Right atrium auricular region (tissue), 2 donors: ENCODE measurements at places on chromosomes 3 and 15. TPM values are rescaled to one million over a fixed set of nuclear protein-coding genes. Genes with fewer than 3 reads are reported as not detected.

DNA sequence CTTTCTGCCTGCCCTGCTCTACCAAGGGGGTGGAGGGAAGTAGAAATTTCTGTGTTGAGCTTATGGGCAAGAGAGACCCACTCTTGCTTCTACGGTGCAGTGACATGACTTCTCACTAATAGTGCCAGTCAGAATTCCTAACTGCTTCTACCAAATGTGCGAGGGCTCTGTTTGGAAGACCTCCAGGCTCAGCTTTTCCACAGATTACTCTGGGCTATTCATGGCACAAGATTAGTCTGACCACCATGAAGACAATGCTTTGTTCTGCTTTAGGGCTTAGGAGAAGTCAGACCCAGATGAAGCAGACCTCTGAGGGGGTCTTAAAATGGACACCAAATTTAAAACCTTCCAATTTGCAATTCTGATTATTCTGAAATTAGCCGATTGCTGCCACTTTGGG, 195.9 kb upstream of the TBC1D5 start:
- no peak overlapping the region for H3K4me3 ChIP-seq
- H3K36me3 ChIP-seq: no peaks in the 10 kb centered on the region
- H3K27me3 ChIP-seq: no peaks in the 10 kb centered on the region
- H3K27ac ChIP-seq: no peak overlapping the region
- no peak for DNase-seq

The EIF5A2 gene
- total RNA-seq: 5.0 TPM

DNA sequence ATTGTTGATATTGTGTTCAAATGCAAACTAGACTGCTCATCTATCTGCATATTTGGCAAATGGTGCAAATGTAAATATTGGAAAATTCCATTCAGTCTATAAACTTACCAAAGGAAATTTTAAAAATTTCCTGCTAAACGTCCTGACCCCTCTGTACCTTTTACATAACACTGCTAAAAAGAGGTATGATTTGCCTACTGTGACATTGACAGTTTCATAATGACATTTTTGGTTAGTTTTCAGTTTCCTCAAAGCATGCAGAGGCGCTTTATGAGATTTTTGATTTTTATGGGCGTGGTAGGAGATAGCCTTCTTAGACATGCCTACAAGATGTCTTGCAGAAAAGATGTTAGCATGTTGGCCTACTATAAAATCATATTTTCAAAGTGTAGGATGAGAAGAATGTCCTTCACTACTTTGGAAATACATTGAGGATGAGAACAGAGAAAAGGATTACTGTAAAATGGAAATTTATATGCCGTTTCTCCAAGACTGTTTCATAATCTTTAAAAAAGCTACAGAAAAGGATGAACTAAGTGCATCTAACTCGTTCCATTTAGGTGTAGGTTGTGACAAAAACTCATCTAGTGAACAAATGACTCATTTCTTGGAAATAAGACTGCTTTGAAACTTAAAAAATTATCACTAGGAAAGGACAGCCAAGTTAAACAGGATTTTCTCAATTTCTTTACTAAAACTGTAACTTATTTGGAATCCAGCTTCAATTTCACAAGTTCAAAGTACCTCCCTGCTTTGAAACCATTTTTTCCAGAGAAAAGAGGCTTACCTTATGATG, 14.5 kb upstream of the ISLR start:
- no peaks in the 10 kb centered on the region for H3K36me3 ChIP-seq
- DNase-seq: no peak
- no peak overlapping the region for H3K4me3 ChIP-seq
- peak overlapping the region; percentile 61 for H3K27ac ChIP-seq
- H3K27me3 ChIP-seq: no peaks in the 10 kb centered on the region
- no peaks in the 10 kb centered on the region for H3K4me1 ChIP-seq

GRCh38 chr15:100220058-100220768, 121.6 kb downstream of the ADAMTS17 start:
- no peak for DNase-seq
- no peaks in the 10 kb centered on the region for H3K27me3 ChIP-seq

The MKRN3 gene
- total RNA-seq: not detected

DNA sequence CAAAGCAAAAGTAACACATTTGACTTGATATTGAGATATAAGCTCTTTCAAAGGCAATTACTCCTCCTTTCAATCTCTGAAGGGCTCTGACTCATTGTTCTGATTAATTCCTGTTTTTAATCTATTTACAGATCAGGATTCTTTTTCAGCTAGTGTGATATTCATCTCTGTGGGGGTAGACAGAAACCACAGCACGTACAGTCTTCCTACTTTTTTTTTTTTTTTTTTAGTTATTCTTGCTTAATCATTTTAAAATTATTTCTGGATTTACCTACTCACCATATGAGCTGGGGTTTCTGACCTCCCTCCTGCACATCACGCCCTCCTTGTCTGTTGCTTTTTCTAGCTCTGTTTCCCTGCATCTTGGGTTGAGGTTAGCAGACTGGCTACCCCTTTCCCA, 1.4 kb downstream of the CNTN3 start:
- H3K27me3 ChIP-seq: no peaks in the 10 kb centered on the region
- H3K4me1 ChIP-seq: no peaks in the 10 kb centered on the region
- peak overlapping the region; percentile 49 for H3K4me3 ChIP-seq
- H3K27ac ChIP-seq: no peak overlapping the region
- no peaks in the 10 kb centered on the region for H3K36me3 ChIP-seq

GRCh38 chr3:29642393-29643033, 361.6 kb downstream of the RBMS3 start:
- no peak for DNase-seq
- H3K4me3 ChIP-seq: no peak overlapping the region
- H3K36me3 ChIP-seq: no peaks in the 10 kb centered on the region
- H3K27me3 ChIP-seq: no peaks in the 10 kb centered on the region

DNA sequence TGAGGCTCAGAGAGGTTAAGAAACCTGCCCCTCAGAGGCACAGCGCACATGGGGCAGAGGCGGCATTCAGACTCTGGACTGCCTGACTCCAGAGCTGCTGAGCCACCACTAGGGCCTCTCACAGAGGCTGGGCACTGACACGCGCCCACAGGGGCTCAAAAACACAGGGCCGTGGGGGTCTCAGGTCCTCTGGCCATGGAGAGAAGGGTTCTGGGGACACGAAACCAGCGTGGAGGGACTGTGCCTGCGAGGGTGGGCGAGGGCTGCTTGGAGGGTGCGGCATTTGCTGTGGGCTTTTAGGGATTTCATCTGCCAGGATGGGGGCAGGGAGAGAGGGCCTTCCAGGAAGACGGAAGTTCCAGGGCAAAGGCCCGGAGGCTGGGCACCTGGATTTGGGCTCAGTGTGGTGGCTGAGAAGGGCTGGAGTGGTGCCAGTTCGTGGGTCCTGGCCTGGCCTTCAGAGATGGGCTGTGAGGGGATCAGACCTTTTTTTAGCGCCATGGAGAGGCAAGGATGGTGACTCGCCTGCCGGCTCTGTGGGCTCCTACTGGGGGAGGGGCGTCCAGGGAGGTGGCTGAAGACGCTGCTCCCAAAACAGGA, 69.6 kb downstream of the EFCAB12 start:
- DNase-seq: no peak
- no peak overlapping the region for H3K4me3 ChIP-seq
- H3K36me3 ChIP-seq: no peaks in the 10 kb centered on the region
- no peaks in the 10 kb centered on the region for H3K4me1 ChIP-seq

The DLL4 gene
- total RNA-seq: 7.5 TPM

DNA sequence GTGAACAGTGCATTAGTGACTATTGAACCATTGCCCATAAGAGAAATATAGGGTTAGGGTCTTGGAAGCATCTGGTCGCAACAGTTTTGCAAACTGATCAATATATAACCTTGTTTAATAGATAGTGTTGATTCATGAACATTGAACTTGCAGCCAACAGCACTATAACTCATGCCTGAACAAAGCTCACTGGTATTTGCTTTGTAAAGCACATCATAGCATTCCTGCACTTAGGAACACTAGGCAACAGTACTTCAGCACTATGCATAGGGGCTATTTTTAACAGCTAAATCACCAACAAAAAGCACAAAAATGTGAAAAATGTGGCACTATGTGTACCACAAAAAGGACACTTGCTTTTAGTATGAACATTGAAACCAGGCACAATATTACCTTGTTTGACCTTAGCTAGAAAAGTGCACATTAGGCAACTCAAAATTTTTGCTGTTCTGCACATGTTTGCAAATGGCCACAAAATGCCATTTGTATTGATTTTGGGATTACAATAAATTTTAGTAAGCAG, 68.0 kb downstream of the OXNAD1 start:
- DNase-seq: no peak
- H3K27me3 ChIP-seq: no peaks in the 10 kb centered on the region
- no peak overlapping the region for H3K4me3 ChIP-seq
- no peaks in the 10 kb centered on the region for H3K4me1 ChIP-seq
- no peak overlapping the region for H3K27ac ChIP-seq
